ENCODE measurements at places on chromosomes 1 and 21. TPM values are rescaled to one million over a fixed set of nuclear protein-coding genes. Genes with fewer than 3 reads are reported as not detected.

Gene ZBED6
- total RNA-seq, result 30.8 TPM

Gene TBX19
- total RNA-seq, result 1.1 TPM

Gene USP16
- total RNA-seq, result 55.3 TPM

Gene SELE
- 6.6 TPM for total RNA-seq

Gene HPCAL4
- total RNA-seq, result 2.5 TPM

Gene SPRR1A
- total RNA-seq, result not detected

Gene RAB7B
- total RNA-seq, result 11.5 TPM

Gene AGO3
- total RNA-seq, result 53.1 TPM

Gene ITGB2
- 20.8 TPM for total RNA-seq

Gene S100A16
- 51.3 TPM for total RNA-seq

Gene EPHA2
- total RNA-seq, result 11.3 TPM

Gene BCAN
- 0.48 TPM for total RNA-seq
